ENCODE measurements at places on chromosomes 12 and 14. TPM values are rescaled to one million over a fixed set of nuclear protein-coding genes. Genes with fewer than 3 reads are reported as not detected.

DNA sequence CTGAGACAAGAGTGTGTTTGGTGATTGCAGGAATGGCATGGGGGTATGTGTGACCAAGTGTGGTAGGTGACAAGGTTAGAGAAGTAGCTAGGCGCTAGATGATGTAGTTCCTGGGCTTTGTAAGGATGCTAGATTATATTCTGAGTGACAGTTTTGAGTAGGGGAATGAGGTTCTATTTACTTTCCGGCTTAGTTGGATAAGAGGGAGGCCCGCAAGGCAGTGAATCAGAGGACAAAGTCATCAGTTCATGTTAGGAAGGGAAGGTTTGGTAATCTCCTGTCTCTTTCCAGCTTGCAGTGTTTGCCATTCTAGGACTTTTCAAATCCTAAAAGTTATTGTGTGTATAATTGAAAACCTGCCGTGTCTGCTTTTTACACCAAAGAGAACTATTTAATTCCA, 45.0 kb downstream of the CFAP54 start:
- DNase-seq: no peak

Gene MIP
- total RNA-seq: not detected

GRCh38 chr12:96238336-96239047, 44.3 kb downstream of the ELK3 start:
- DNase-seq: no peak

GRCh38 chr12:58046271-58046670, 104.9 kb downstream of the ATP23 start:
- DNase-seq: no peak

Gene CELA1
- total RNA-seq: not detected

- DNase-seq: no peak
Observed at GRCh38 chr14:90508536-90509254, 111.9 kb downstream of the CALM1 start.

Gene KRT82
- total RNA-seq: not detected

DNA sequence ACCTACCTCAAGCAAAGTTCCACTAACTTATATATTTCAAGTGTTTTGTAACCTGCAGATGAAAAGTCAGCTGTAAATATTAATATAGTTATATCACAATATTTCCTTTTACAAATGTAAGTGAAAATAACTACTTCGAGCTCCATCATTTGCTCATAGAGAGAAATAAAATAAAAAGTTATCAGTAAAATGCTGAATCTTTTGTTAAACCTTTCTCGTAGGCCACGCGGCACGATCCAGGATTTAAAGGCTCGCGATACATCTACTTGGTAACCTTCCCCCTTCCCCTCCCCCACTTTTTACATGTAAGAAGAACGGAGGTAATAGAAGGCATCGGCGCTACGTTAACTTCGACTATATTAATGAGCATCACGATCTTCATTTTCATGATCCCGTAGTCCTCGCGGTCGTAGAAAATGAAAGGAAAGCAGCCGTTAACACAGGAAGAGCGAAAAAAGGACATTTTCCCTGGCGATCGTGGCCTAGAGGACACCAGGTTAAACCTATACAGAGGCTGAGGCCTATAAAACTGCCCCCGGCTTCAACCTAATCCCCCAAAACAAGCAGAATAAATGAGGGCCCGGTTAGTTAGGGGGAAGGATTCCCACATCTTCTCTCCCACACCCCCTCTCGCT, 508 bp downstream of the HNRNPC start:
- DNase-seq: peak; percentile 76

DNA sequence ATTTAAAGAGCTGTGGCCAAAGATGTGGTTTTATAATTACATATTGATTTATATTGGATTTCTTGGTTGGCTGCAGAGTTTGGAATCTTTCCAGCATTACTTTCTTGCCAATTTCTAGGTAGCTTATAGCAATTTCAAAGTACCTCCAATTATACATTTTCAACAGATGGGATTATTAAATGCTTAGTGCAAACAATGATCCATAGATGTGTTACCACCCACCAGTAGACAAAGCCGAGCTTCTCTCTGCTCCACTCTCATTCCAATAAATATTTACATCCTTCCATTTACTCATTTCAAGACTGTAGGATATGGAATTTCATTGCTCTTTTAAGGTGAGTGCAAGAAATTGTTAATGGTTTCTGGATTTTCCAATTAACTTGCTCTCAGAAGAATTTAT, 21.6 kb upstream of the TMCC3 start:
- DNase-seq: no peak

- DNase-seq: no peak
Observed at GRCh38 chr14:66445936-66446335, 40.2 kb upstream of the CCDC196 start.

- DNase-seq: no peak
Observed at GRCh38 chr14:93006567-93007051, 83.7 kb downstream of the CHGA start.

- no peak for DNase-seq
Observed at GRCh38 chr12:2634471-2634870, 160.3 kb upstream of the FKBP4 start.

DNA sequence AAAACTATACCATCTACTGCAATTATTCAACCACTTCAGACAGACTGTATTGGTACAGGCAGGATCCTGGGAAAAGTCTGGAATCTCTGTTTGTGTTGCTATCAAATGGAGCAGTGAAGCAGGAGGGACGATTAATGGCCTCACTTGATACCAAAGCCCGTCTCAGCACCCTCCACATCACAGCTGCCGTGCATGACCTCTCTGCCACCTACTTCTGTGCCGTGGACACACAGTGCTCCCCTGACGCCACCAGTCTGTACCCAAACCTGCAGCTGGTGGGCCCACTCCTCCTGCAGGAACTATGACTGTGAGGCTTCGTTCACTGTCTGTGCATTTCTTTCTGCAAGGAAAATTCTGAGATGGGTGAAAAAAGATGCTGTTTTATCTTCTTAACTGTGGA, 284.7 kb downstream of the DAD1 start:
- no peak for DNase-seq

DNA sequence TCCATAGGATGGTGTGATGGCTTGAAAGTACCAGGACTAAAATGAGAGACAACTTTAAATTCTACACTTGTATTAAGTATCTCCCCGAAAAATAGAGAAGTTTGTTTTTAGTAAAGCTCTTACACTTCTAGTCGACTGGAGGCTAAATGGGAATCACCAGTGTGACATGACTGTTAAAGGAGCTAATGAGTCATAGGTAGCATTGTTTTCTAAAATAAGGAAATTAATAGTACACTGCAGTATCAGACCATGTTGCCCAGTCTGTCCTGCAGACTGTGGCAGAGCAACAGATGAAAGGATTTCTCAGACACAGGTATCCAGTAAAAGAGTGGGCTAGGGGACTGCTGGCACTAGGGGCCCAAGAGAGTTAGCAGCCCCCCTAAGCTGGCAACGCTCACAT, 140.1 kb downstream of the TMEM117 start:
- DNase-seq: no peak

- peak; percentile 17 for DNase-seq
Observed at GRCh38 chr12:65518771-65519170, 240.3 kb downstream of the MSRB3 start.

Gene JPH4
- total RNA-seq: not detected

DNA sequence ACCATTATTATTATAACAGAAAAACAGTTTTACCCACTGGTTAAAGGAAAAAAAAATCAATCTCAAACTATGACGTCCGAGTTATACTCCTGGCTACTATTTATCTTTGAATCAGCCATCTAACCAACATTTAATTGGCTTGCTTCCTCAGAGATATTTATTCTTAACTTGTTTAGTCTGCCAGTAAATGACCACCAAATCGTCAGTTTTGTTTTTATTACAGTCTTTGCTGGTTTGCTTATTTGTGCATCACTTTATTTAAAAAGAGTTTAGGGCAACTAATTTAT, 71.2 kb downstream of the RASSF8 start:
- DNase-seq: no peak

Gene RNF212B
- not detected for total RNA-seq

GRCh38 chr14:61925043-61925442, 162.8 kb downstream of the SNAPC1 start:
- DNase-seq: peak; percentile 56

GRCh38 chr12:6807170-6807569, 14.5 kb upstream of the GPR162 start:
- DNase-seq: no peak

- no peak for DNase-seq
Observed at GRCh38 chr14:33754261-33754660, 196.6 kb downstream of the EGLN3 start.

Gene GALNT9
- total RNA-seq: not detected

GRCh38 chr14:49221316-49221715, 364.9 kb downstream of the RPS29 start:
- DNase-seq: no peak

GRCh38 chr12:32270818-32271710, 128.3 kb upstream of the FGD4 start:
- DNase-seq: peak; percentile 16

- DNase-seq: peak; percentile 89
Observed at GRCh38 chr12:12881151-12881909, 10.0 kb upstream of the GPRC5A start.

Gene NPAS3
- 0.90 TPM for total RNA-seq

Gene KRT85
- not detected for total RNA-seq

- DNase-seq: no peak
Observed at GRCh38 chr12:125272383-125272933, 207.2 kb downstream of the AACS start.

DNA sequence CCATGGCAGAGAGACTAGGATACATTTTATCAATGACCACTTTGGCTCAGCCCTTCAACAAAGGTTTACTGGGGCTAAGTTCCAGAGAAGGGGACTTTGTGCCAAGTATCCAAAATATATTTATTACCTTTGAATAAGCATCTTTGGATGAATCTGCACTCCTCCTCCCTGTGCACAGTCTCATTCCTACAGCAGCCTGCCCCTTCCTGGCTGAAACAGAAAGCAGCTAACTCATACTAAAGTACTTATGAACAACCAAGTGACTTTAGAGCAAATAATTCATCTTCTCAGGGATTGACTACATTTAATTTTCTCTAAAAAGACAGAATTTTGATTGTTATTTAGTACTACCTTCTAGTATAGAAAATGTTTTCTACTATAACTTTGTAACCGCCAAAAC, 47.8 kb upstream of the ETV6 start:
- DNase-seq: no peak

- DNase-seq: no peak
Observed at GRCh38 chr14:100222224-100223093, 16.5 kb upstream of the YY1 start.

Gene GZMH
- total RNA-seq: not detected

Gene CLEC1B
- not detected for total RNA-seq

- DNase-seq: no peak
Observed at GRCh38 chr12:47147739-47148138, 68.0 kb upstream of the AMIGO2 start.

DNA sequence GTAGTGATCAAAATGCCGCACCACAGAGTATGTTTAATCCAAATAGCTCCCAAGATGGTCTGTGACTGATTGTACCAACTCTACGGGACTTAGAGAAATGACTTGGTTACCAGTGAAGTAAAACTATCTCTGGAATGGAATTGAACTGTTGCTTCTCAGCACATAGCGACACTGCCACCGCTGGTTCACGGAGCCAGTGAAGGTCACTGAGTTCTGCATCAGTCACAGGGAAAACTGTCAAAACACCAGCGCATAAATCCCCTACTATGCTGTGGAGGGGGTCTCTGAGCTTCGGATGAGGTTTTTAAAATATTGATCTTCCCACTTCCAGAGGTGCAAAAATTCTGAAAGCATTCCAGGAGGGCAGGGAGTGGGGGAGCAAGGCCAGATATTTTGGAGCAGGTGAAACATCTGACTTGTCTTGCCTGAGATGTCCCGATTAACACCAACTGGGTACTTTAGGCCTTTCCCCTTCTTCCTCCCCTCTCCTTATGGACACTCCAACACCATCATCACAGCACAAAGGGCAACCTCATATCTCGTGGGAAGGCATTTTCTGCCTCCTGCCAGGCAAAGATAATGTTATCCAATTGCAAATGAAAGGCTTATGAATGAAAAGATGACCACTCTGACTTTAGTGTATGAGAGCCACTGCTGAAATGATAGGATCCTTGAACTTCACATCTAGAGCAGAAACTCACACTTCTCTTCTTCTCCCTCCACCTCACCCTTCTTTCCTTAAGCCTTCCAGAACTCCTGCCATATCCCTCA, 2.0 kb upstream of the PLXNC1 start:
- DNase-seq: no peak

DNA sequence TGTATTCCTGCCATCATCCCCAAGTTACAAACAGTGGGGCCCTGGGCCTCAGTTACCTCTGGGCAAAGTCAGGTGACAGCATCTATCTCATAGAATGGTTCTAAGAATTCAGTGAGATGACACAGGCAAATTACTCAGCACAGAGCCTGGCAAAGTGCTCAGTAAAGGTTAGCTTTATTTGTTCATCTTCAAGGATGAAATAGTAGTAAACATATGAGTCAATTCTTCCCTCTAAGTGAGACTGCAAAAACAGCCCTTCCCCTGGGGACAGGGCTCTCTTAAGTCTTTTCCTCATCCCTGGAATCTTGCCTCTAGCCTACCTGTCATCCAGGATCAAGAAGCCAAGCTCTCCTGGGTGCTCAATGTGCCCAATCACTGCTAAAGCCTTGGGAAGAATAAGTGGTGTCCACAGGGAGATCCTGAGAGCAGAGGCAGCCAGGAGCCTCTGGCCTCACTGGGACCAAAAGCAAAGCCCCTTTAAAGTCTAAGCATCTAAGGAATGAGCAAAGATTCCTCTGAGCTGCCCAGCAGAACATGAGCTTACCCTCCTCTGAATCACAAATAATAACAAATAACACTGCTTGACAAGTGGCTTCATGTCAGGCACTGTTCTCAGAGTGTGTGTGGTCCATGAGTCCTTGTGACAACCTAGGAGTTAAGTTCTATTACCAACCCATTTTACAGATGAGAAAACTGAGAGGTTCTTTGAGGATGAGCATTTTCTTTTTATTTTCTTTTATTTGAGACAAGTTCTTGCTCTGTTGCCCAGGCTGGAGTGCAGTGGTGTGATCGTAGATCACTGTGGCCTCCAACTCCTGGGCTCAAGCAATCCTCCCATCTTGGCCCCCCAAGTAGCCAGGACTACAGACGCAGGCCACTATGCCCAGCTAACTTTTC, 12.1 kb downstream of the NUAK1 start:
- no peak for DNase-seq

Gene KRT4
- not detected for total RNA-seq

GRCh38 chr12:30707613-30708342, 12.1 kb upstream of the IPO8 start:
- DNase-seq: no peak
